ENCODE measurements at places on chromosomes 4 and X.

GRCh38 chr4:183402771-183403170, 41.7 kb upstream of the CDKN2AIP start:
- DNase-seq, result no peak

- no peak for DNase-seq
These were observed 141.7 kb downstream of the BRWD3 start for GRCh38 chrX:80667967-80668366.

GRCh38 chrX:68498044-68498507, 775 bp upstream of the YIPF6 start:
- peak; percentile 68 for DNase-seq

- DNase-seq, result no peak
These were observed 8.9 kb downstream of the FHIP1A start for GRCh38 chr4:151417766-151418376.

- no peak for DNase-seq
These were observed 25.1 kb downstream of the DDX60 start for GRCh38 chr4:168293386-168293975.

- no peak for DNase-seq
These were observed at the start of gene ZDHHC15 for GRCh38 chrX:75522565-75523431. Gene ZDHHC15, minus strand, starts transcription at chrX:75523037. Its CDS starts 13 bp downstream, at chrX:75523024.

DNA sequence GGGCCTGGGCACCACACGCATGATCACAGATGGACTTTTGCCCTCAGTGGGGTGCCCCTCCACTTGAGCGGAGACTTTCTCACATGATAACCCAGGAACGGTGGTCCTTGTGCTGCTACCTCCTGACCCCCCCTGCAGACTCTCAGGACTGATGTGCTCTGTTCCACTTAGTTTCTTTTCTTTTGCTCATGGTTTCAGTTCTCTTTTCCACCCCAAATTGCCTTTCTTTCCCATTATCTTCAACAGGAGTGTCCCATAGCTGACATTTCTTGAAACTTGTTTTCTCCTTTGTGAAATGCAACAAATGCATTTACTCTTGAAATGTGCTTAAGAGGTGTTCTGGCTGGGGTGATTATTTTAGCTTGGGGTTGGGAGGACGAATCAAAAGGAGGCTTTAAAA, 9.0 kb downstream of the MPC1L start:
- DNase-seq, result no peak

GRCh38 chr4:124155239-124155638, 557.3 kb downstream of the ANKRD50 start:
- DNase-seq, result no peak
